ENCODE measurements at places on chromosomes 11 and 22.

DNA sequence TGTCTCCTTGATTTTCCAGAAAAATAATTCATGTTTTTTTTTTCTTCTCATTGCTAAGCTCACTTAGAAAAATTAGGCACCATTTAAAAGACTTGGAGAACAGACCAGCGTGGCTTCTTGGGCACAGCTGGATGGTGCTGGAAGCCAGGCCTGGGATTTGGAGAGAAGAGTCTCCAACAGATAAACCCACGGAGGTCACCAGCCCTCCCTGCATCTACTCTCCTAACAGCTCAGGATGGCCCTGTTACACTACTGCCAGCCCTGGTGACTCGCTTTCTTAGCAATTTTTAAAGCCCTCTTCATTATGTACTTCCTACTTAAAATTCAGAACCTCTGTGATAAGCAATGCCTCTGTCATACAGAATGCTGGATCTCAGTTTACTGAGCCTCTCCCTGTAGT is 1.7 kb downstream of the PTH start:
- DNase-seq = no peak

DNA sequence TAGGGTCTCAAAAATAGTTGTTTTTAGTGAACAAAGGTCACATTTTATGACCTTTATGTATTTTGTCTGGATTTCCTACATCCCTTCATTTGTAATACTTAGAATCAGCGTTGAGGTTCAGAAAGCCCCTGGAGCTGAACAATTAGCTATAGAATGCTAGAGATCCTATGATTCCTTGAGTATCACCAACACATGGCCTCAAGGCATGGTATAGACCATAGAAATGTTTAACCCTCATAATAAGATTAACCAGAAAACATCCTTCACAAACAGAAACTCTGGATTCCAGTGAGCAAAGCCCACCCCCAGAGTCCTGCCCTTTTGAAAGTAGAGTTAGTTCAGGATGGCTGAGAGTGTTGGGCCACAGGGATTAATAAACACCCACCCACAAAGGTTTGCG is 77.3 kb downstream of the CYB5R2 start:
- DNase-seq = no peak

- no peak for DNase-seq
Measured at GRCh38 chr11:29100967-29101366, 915.9 kb downstream of the KCNA4 start.

GRCh38 chr22:21069375-21069774 is 23.6 kb downstream of the LRRC74B start:
- no peak for DNase-seq

GRCh38 chr22:43881091-43882061 is 10.4 kb downstream of the PNPLA5 start:
- no peak for DNase-seq

GRCh38 chr22:36330655-36331305 is 57.0 kb downstream of the MYH9 start:
- no peak for DNase-seq

GRCh38 chr11:129259931-129260348 is 67.8 kb upstream of the ARHGAP32 start:
- no peak for DNase-seq

- no peak for DNase-seq
Measured at GRCh38 chr11:15765530-15765929, 590.8 kb downstream of the SOX6 start.

DNA sequence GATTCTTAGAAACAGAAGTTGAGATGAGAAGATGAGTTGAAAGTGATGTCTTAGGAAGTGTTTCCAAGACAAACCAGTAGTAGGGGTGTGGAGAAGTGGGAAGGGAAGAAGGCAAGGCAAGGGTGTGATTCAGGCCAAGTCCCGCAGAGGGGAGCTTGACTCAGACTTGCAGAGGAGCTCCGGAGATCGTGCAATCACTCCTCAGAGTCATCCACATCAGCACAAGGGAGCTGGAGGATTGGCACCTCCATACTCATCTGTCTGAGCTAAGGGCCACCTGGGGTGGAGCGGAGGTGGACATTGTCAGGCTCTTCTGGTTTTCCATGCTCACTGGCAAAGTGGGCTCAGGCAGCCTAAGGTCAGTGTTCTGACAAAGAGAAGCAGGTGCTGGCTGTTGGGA is 44.4 kb downstream of the CHRDL2 start:
- no peak for DNase-seq

DNA sequence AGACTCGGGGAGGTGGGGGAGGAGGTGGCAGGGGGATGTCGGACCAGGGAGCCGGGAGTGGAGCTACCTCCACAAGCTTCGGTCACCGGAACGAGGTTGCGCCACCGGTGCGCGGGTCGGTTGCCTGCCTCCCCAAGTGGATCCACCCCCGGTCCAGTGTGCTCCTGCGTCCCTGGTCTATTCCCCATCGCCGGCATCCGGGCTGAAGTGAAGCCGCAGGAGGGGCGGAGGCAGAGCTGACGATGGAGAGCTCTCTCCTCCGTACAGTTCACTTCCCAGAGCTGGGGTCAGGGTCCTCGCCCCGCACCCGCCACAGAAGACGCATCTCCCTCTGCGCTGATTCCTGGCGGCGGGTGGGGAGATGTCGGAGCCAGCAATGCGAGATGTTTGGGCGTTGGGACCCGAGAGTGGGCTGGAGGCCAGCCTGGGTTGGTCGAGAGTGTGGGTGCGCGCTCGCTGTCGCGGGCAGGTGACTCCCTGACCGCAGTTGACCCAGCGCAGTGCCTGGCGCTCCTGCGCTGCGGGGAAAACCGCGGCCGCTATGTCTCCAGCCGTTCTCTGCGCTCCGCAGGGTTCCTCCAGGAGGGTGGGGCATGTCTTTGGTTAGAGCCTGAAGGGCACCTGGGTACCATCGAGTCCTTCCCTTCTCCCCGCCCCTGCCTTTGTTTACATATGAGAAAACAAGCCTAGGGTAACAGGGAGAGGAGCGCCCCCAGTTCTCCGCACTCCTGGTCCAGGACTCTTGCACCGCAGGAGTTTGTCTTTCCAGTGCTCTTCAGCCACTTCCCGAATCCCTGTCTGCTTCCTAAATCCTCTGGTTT is 1.7 kb downstream of the C11orf96 start:
- DNase-seq = no peak

DNA sequence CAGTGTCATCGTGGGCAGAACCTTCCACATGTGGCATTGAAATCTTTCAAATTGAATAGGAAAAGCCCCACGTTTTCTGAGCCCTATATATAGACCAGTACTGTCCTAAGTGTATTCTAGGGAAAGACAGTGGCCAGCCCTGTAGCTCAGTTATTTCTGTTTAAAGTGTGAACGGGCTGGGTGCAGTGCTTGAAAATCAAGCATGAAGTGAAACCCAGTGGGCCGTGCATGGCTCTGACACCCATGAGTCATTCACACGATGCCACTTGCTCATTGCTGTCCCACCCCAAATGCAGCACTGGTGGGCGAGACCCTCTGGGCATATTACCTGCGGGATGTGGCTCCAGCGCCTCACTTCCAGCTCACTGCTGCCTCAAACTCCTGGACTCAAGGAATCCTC is 29.8 kb upstream of the CCDC188 start:
- no peak for DNase-seq

GRCh38 chr11:128304666-128305485 is 282.5 kb downstream of the ETS1 start:
- DNase-seq = no peak

GRCh38 chr11:64893194-64894069 is 15.0 kb upstream of the EHD1 start:
- no peak for DNase-seq

DNA sequence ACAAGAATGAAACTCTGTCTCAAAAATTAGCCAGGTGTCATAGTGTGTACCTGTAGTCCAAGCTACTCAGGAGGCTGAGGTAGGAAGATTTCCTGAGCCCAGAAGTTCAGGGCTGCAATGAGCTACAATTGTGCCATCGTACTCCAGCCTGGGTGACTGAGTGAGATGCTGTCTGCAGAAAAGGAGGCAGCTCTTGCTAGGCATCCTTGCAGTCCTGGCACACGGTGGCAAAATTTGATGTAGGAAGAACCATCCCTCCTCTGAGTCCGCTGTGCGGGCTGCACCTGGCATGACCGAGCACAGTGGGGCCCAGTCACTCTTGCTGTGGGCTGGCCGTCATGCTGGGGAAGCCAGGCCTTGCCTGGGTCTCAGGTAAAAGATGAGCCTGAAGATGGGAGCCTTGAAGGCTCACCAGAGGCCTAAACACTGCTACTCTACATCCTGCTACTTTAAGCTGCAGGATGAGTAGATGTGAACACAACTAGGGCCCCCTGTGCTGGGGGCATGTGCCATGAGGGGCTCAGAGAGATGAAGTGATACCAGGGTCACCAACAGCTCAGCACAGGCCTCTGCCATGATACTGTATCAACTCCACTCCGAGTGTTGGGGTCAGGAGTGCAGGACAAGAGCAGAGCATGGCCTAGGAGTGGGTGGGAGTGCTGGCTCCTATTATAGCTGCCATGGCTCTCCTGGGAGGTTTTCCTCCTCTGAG is 18.6 kb downstream of the CDC45 start:
- DNase-seq = no peak

GRCh38 chr11:124194293-124195188 is 11.4 kb downstream of the OR10D3 start:
- DNase-seq = no peak

GRCh38 chr11:110737593-110737992 is 25.4 kb upstream of the ARHGAP20 start:
- DNase-seq = no peak

GRCh38 chr22:49968313-49968830 is 7.8 kb downstream of the PIM3 start:
- DNase-seq = peak; percentile 33

GRCh38 chr11:121194731-121195596 is 93.9 kb downstream of the TECTA start:
- DNase-seq = peak; percentile 34

GRCh38 chr11:69040581-69041260 is 8.0 kb upstream of the TPCN2 start:
- no peak for DNase-seq

DNA sequence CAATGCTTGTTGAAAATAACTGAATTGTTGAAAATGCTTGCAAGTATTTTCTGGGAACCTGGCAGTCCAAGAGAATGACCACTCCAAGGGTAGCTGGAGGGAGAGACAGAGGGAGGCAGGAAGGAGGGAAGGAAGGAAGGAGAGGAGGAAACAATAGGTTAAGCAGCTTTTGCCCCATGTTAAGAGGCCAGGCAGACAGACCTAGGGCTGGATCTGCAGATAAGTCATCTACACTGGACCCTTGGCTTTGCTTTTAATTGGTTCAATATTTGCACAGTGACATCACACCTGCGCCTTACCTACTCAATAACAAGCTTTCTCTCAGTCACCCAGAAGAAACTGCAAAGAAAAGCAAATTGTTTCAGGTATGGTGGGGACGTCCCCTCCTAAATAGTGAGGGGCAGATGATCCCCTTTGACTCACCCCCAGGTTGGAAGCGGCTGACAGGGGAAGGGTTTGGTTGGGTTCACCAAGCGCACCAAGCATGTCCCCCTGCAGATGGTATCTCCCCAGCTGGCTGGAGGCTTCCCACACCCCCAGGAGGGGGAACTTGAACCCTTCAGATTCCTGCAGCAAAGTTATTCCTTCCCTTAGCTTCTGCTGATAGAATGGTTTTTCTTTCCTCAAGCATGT is 24.3 kb downstream of the MYH9 start:
- DNase-seq = no peak

GRCh38 chr22:20469110-20469868 is 26.3 kb downstream of the KLHL22 start:
- no peak for DNase-seq

DNA sequence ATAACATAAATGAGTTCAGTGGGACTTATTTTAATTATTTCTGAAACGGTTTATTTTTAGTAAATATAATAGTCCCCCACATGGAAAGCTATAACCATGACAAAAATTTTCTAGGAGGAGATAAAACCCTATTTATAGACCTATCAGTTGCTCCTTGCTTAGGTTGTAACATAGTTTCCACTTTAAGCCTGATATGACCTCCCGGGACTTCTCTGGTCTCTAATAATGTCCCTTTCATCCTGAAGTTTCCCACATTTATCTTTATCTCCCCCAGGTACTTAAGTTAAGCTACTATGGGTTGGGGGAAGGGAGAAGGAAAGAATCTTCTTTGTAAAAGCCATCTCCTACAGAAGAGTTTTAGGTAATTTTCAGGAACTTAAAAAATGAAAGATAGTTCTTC is 117.7 kb downstream of the RBFOX2 start:
- no peak for DNase-seq

- DNase-seq = no peak
Measured at GRCh38 chr11:75333807-75334140, 17.7 kb downstream of the ARRB1 start.

- no peak for DNase-seq
Measured at GRCh38 chr11:93529707-93530467, 13.3 kb downstream of the SMCO4 start.

- DNase-seq = no peak
Measured at GRCh38 chr11:107359701-107360100, 97.9 kb downstream of the CWF19L2 start.

- DNase-seq = no peak
Measured at GRCh38 chr11:61079416-61080150, 22.7 kb upstream of the CD5 start.

- DNase-seq = no peak
Measured at GRCh38 chr22:49502126-49502826, 325.4 kb downstream of the BRD1 start.

GRCh38 chr11:88327462-88328143 is 9.9 kb downstream of the CTSC start:
- no peak for DNase-seq

DNA sequence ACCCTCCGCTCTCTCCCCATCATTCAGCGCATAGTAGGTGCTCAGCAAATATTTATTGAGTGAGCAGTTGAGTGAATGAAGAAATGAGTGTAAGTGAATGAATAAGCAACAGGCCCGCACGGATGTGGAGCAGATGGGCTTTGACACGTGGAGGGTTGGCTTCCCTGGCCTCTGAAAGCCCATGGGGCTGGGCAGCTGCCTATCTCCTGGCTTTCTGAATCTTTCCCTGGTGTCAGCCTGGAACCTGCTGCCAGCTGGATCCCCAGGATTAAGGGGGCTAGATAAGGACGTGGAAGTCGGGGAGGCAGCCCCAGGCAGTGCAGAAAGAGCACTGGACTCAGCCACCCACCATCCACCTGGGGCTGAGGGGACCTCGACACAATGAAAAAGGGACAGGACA is 12.6 kb downstream of the IL2RB start:
- DNase-seq = no peak

DNA sequence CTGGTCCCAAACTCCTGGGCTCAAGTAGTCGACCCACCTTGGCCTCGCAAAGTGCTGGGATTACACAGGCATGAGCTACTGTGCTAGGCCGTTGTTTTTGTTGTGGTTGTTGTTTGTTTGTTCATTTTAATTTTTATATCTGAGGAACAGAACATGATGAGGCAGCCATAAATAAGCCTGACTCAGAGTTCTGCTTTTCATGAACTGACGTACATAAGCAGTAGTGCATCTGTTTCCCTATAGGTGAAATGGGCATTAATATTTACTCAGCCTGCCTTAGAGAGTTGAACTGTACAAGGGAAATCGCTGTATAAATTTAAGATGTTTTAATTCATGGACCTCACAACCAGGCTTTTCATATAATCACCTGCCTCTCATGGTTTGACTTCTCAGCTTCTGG is 80.5 kb downstream of the PDHX start:
- no peak for DNase-seq

DNA sequence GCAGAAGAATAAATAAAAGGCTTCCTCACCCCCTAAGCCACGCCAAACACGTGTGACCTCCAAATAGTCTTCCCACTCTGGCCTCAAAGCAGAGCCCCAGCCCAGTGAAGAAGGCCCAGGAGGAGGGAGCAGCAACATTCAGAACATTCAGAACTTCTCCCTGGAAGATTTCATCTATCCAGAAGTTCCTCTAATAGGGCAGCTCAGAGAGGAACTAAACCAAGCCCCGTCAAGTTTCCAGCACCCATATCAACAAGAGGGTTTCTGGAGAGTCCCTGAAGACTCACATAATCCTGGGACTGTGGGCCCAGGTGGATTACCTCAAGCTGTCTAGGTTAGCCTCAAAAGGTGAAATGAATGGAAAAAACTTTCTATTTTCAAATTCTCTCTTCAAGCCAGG is 39.4 kb downstream of the PC start:
- DNase-seq = no peak

Measured in activated CD8-positive, alpha-beta memory T cell treated with anti-CD3 and anti-CD28 coated beads, Interleukin-2, amount 50 U/mL, for 4 hours (primary cell).